ENCODE measurements at places on chromosomes 12 and 14. TPM values are rescaled to one million over a fixed set of nuclear protein-coding genes. Genes with fewer than 3 reads are reported as not detected.

KCNC2 gene
- 0.85 TPM for polyA plus RNA-seq

PIWIL1 gene
- polyA plus RNA-seq, result 0.05 TPM

GRCh38 chr14:40682131-40682913 lies 924.4 kb upstream of the LRFN5 start:
- no peaks in the 10 kb centered on the region for H3K27me3 ChIP-seq
- no peak overlapping the region for H3K4me3 ChIP-seq

- H3K36me3 ChIP-seq, result no peaks in the 10 kb centered on the region
- H3K4me3 ChIP-seq, result no peak overlapping the region
- H3K27ac ChIP-seq, result no peak overlapping the region
- no peaks in the 10 kb centered on the region for H3K4me1 ChIP-seq
- no peak for DNase-seq
Observed at GRCh38 chr12:76544601-76545261, 14.8 kb downstream of the OSBPL8 start.

PLEKHH1 gene
- 1.3 TPM for polyA plus RNA-seq

INSM2 gene
- not detected for polyA plus RNA-seq

DNA sequence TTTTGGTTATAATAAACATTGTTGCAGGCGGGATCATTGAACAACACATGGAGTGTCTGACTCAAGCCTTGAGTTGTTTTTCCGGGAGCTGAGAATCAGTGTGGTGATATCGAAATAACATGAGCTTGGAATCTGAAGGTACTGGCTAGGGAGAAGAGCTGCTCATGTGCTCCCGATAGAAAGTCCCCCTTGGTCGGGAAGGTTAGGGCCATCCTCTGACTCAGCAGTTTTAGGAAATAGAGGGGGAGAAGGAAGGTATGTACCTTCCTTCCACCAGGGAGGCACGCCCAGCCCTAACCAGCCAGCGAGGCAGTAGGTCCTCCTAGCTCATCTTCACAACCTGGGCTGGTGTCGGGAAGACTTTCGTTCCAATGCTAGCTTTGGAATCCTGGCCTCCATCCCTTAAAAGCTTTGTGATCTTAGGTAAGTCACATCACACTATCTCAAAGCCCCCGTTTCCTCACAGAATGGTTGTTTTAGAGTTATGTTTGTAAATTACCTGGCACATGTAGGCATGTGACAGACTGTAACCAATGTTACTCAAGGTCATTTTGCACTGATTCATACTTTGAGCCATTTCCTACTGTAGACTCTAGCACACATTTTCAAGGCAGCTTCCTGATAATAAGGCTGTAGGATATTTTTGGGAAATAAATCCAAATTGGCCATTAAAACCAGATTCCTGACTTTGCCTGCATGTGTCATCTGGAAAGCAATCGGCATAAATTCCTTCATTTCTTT lies 1.9 kb upstream of the RAB35 start:
- no peak overlapping the region for H3K27ac ChIP-seq
- peaks cover 23% of the 10 kb centered on the region for H3K4me1 ChIP-seq
- no peak overlapping the region for H3K4me3 ChIP-seq
- DNase-seq, result no peak
- no peaks in the 10 kb centered on the region for H3K27me3 ChIP-seq
- peaks cover 27% of the 10 kb centered on the region for H3K36me3 ChIP-seq

- H3K27ac ChIP-seq, result no peak overlapping the region
- no peaks in the 10 kb centered on the region for H3K36me3 ChIP-seq
- DNase-seq, result no peak
Observed at GRCh38 chr12:57906821-57907220, 34.5 kb upstream of the ATP23 start.

- H3K4me1 ChIP-seq, result no peaks in the 10 kb centered on the region
- DNase-seq, result no peak
- H3K27ac ChIP-seq, result no peak overlapping the region
- peaks cover 13% of the 10 kb centered on the region for H3K36me3 ChIP-seq
- no peaks in the 10 kb centered on the region for H3K27me3 ChIP-seq
Observed at GRCh38 chr14:102279688-102280348, 25.1 kb downstream of the MOK start.

DNA sequence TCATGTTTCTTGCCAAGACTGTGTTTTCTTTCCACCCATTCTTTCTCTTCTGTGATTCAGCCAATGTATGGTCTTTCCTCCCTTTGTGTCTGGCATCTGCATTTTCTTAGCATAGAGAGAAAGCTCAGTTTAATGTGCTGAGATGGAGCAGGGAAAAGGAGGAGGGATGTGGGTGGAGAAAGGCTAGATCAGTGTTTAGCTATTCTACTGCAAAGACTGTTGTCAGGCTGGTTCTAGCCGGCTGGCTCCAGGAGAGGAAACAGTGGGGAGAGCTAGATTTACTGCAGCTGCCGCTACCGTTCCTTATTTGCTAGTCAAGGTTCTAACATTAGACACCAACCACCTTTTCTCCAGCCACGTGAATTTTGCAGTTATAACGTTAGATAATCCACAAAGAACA lies 5.2 kb upstream of the RIMKLB start:
- peak; percentile 95 for DNase-seq
- no peaks in the 10 kb centered on the region for H3K27me3 ChIP-seq

CLEC9A gene
- 0.19 TPM for polyA plus RNA-seq

DNA sequence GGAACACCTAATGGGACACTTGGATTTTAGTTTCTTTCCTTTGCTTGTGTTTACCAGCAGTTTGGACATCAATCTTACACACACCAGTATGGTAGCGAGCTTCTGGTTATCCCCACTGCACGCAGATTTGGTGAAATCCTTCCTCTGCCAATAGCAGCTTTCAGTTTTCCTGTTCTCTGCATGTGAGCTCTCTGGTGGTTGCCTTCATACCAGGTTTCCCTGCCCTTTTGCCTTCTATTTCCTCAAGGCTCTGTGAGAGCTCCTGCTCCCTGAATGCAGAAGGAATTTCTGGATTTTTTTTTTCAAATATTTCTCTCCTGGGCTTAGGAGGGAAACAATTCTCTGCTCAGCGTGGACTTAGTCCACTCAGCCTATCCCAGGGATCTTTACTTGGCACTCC lies 93.0 kb upstream of the CCDC91 start:
- no peaks in the 10 kb centered on the region for H3K4me1 ChIP-seq
- no peak overlapping the region for H3K4me3 ChIP-seq
- no peak overlapping the region for H3K27ac ChIP-seq

ADAM20 gene
- 0.09 TPM for polyA plus RNA-seq

DNA sequence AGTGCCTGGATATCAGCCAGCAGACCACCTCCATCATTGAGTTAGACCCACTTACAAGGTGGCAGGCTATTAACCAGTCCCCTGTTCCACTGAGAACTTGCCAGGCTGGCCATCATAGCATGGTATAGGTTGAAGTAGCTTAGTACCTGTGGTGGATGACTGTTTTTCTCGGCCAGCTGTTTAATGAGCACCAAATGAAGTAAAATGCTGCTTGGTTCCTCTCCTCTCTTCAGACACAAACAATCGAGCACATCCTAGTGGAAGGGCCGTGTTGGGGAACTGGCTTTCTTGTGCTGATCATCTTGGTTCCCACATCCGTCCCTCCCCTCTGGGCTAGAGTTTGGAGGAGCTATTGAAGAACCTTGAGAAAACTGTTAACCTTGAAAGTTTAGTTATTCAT lies 486.2 kb downstream of the RAD51B start:
- H3K27ac ChIP-seq, result no peak overlapping the region
- H3K27me3 ChIP-seq, result no peaks in the 10 kb centered on the region

GRCh38 chr12:20415028-20415427 lies 46.7 kb downstream of the PDE3A start:
- DNase-seq, result peak; percentile 88
- peak overlapping the region; percentile 56 for H3K27ac ChIP-seq
- H3K27me3 ChIP-seq, result no peaks in the 10 kb centered on the region
- peaks cover 2% of the 10 kb centered on the region for H3K4me1 ChIP-seq
- no peak overlapping the region for H3K4me3 ChIP-seq

- peaks cover 9% of the 10 kb centered on the region for H3K4me1 ChIP-seq
- no peak overlapping the region for H3K27ac ChIP-seq
- no peaks in the 10 kb centered on the region for H3K27me3 ChIP-seq
- no peak overlapping the region for H3K4me3 ChIP-seq
- H3K36me3 ChIP-seq, result no peaks in the 10 kb centered on the region
Observed at GRCh38 chr12:95207407-95207806, 9.9 kb downstream of the FGD6 start.

FIGNL2 gene
- 1.5 TPM for polyA plus RNA-seq

GRCh38 chr12:8096281-8096915 lies 14.3 kb downstream of the NECAP1 start:
- no peak for DNase-seq
- no peaks in the 10 kb centered on the region for H3K4me1 ChIP-seq
- peaks cover 50% of the 10 kb centered on the region for H3K36me3 ChIP-seq
- H3K27me3 ChIP-seq, result no peaks in the 10 kb centered on the region

NANOG gene
- 0.10 TPM for polyA plus RNA-seq

DNA sequence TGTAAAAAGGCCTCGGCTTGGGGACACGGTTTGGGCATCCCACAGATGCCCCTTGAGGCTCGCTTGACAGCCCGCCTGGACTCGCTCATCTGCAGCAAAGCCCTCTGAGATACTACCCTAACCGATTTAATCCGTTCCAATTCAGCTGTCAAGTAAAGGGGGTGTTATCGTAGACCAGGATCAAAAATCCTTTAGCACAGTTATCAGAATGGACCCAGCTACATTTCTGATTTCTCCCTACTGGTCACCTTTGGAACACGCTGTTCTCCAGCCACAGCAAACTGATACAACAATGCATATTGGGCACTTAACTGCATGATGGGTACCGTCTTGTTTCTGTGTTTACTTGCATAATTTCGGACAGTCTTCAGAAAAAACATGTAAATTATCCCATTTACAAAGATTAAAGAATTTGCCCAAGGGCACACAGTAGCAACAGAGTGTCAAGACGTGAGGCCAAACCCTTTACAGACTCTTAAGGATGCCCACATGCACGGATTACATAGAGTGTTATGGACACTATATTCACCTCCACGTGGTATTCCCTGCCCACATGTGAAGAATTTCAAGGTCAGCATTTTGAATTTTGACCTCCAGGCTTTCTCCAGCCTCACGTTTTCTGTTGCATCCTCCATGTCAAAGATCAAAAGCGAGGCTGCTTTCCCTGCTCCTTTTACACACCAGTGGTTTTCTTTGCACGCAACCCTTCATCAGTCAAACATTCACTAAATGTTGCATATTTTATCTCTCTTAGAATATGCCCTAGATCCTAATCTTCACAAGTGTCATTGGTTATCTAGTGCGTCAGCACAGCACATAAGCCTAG lies 3.2 kb upstream of the DUSP6 start:
- peaks cover 2% of the 10 kb centered on the region for H3K36me3 ChIP-seq
- H3K4me1 ChIP-seq, result peaks cover 15% of the 10 kb centered on the region
- H3K27me3 ChIP-seq, result peaks cover 9% of the 10 kb centered on the region
- H3K27ac ChIP-seq, result peak overlapping the region; percentile 95

AJUBA gene
- 40.7 TPM for polyA plus RNA-seq

- no peak overlapping the region for H3K27ac ChIP-seq
- no peak for DNase-seq
- no peaks in the 10 kb centered on the region for H3K27me3 ChIP-seq
- H3K4me3 ChIP-seq, result no peak overlapping the region
Observed at GRCh38 chr12:102806110-102806509, 110.9 kb downstream of the PAH start.

DNA sequence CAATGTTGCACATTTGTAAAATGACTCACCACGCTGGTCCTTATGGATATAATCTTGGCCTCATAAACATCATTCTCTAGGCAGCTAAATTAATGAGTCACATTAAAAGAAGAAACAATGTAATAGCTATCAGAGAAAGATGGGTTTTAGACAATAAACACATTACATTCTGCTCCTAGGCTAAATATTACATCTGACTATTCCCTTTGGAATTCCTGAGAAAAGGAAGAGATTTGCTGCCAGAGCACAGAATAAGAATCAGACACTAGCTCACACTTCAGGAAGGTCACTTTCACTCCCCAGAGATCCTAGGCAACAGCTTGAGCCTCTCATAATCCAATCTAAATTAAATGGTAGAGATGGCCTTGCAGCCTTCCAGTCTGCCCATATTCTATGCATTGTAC lies 218.2 kb downstream of the PTPRO start:
- H3K27me3 ChIP-seq, result no peaks in the 10 kb centered on the region
- no peaks in the 10 kb centered on the region for H3K36me3 ChIP-seq
- no peaks in the 10 kb centered on the region for H3K4me1 ChIP-seq
- no peak overlapping the region for H3K27ac ChIP-seq
- DNase-seq, result peak; percentile 69

GRCh38 chr14:67071506-67071905 lies 117.7 kb upstream of the GARIN2 start:
- DNase-seq, result no peak
- no peak overlapping the region for H3K27ac ChIP-seq
- no peaks in the 10 kb centered on the region for H3K36me3 ChIP-seq
- no peaks in the 10 kb centered on the region for H3K4me1 ChIP-seq
- no peak overlapping the region for H3K4me3 ChIP-seq

DNA sequence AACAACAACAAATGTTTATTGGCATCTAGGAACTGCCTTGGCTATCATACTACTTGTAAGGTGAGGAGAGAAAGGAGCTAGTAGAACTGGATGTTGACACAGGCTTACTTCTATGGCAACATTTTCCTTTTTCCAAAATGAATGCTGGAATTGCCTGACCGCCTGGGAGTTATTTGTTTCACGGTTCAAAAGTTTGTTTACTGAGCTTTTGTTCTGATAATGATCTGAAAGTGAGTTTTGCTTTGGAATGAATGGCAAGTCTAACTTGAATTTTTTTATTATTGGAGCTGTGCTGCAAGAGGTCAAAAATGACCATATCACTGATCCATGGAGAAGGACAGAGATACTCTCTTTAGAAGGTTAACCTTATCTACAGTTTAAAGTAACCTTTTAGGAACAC lies 183.5 kb upstream of the CAND1 start:
- H3K4me1 ChIP-seq, result no peaks in the 10 kb centered on the region
- peaks cover 2% of the 10 kb centered on the region for H3K27me3 ChIP-seq
- H3K4me3 ChIP-seq, result no peak overlapping the region
- no peak for DNase-seq
- no peak overlapping the region for H3K27ac ChIP-seq
- no peaks in the 10 kb centered on the region for H3K36me3 ChIP-seq

DNA sequence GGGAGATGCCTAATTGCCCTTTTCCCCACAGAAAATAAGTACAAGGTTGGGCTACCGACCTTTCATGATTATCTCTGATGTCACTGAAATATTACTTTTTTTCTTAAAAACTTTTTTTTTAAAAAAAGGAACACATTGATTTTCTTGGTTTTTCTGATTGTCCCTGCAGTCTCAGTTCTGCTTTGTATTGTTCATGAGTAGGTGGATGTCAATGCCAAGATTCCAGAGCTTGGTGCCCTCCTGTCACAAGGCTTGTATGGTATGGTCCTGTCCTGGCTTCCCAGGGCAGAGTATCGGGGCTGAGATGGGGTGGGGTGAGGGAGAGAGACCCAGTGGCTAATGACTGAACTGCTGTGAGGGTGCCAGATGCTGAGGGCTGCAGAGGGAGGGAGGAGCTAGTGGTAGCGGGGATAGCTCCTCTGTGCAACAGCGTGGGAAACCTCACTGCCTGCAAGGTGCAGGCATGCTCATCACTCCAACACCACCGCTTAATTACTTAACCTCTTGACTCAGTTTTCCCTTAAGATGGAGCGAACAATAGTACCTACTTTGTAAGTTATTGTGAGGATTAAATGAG lies 4.4 kb upstream of the CTDSP2 start:
- H3K36me3 ChIP-seq, result no peaks in the 10 kb centered on the region
- H3K27ac ChIP-seq, result no peak overlapping the region
- H3K27me3 ChIP-seq, result peaks cover 3% of the 10 kb centered on the region
- H3K4me3 ChIP-seq, result no peak overlapping the region
- peaks cover 50% of the 10 kb centered on the region for H3K4me1 ChIP-seq
- DNase-seq, result no peak
